ENCODE measurements at places on chromosomes 4 and X.
A peak's percentile ranks its signal among the peaks of the same experiment; 100 is the strongest.

GRCh38 chrX:154327038-154327820 lies 31.6 kb downstream of the TKTL1 start:
- peak; percentile 12 for DNase-seq

DNA sequence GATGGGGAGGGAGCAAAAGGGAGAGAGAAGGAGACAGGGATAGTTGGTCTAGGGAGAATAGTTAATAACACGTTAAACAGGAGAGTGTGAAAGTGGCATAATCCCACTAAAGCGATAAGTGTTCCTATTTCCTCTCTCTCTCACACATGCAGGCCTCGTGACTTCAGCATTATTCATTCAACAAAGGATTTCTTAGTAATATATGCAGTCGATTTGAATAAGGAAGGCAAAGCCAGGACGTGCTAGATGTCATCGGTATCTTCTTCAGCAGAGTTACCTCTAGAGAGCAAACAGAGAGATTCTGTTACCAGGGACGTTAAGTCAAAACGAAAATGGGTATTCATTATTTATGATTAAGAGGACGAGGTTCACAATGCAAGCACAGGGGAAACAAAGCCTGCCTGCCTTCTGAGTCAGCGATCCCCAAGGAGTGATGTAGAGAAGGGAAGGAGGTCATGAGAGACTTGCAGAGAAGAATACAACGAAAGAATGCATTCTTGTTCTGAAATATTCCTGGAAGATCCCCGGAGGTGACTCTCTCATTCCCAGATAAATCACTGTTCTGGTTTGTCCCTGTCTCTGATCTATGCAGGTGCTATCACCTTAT lies 1048.4 kb downstream of the NLGN4X start:
- no peak for DNase-seq

- DNase-seq = no peak
These were observed 79.1 kb downstream of the DOCK11 start for GRCh38 chrX:118574666-118575065.

- DNase-seq = no peak
These were observed 41.4 kb upstream of the PPP2R3B start for GRCh38 chrX:427812-428725.

- peak; percentile 75 for DNase-seq
These were observed 158.7 kb downstream of the SPRY1 start for GRCh38 chr4:123555233-123555806.

Data from foreskin keratinocyte (primary cell).